ENCODE measurements at places on chromosomes 7 and 10.

DNA sequence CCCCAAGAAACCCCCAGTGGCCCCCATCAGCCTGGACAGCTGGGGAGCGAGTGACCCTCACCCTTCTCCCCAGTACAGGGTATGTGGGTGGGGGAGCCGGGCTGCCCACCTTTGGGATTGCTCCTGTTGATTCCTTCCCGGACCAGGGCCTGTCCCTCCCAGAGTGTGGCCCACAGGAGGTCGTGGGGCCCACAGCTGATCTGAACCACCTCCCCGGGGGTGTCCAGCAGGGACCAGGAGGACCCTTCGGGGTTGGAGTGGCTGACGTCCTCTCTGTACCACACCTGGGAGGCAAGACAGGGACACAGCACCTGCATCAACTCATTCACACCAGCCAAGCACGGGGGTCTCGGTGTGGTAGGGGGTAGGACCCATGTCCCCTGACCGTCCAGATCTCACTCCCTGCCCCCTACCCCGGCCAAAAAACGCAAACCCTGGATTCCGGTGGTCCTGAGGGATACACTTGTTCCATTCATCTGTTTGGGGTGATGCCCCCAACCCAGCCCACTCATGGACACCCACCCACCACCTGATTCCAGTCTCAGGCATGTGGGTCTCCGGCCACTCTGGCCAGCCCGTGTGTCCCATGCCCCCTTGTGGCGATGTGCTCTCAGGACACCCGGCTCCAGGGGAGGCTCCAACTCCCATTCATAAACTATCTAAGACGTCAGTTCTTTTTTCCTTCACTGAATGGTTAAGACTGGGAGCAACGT is 10.9 kb downstream of the TECPR1 start:
- DNase-seq, result peak; percentile 27

DNA sequence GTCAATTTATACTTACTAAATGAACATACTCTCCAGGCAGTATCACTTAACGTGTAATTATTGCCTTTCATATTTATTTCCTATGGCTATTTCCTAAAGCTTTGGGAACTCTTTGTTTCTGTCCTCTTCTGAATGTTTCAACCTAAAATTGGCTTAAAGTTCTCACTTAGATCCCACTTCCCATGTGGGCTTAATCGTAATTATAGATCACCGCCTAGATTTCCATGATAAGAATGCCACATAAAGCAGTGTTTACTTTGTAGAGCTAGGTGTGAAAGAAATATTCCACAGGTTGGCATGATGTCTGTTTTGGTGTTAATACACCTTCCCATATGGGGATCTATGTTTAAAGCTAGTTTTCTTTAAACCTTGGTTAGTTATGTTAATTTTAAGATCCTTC is 1.5 kb downstream of the HDAC9 start:
- DNase-seq, result no peak

DNA sequence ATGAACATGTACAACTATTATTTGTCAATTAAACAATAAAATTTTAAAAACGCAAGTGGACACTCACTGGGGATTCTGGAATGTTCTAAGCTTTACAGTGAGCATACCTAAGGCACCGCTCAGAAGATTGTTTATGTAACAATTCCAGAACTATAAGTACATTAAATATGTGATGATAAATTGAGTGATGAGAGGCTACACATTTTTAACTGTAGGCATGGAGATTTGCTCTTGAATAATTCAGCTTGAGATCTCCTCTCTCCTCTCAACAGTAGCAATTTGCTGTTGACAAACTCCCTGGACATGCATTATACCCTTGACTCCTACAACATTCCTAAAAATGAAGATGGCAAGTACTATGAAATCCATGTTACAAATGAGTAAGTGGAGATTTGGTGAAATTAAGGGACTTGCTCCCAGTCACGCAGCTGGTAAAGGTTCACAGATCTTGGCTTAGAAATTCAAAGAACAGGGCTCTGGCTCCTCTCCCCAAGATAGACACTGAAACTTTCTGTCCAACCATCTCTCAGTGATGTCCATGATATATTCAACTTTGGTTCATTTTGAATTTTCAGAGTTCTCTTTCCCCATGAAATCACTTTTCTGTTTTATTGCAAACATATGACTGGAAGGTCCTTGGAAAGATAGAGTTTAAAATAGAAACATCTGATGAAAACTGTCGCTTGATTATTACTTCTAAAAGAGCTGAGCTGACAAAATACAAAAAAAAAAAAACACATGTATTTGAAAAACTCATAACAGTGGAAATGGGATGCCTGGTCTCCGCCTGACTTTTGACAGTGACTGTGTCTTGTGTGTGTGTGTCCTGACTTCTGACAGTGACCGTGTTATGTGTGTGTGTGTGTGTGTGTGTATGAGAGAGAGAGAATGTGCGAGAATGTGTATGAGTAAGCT is 488.3 kb downstream of the TNS3 start:
- DNase-seq, result no peak

DNA sequence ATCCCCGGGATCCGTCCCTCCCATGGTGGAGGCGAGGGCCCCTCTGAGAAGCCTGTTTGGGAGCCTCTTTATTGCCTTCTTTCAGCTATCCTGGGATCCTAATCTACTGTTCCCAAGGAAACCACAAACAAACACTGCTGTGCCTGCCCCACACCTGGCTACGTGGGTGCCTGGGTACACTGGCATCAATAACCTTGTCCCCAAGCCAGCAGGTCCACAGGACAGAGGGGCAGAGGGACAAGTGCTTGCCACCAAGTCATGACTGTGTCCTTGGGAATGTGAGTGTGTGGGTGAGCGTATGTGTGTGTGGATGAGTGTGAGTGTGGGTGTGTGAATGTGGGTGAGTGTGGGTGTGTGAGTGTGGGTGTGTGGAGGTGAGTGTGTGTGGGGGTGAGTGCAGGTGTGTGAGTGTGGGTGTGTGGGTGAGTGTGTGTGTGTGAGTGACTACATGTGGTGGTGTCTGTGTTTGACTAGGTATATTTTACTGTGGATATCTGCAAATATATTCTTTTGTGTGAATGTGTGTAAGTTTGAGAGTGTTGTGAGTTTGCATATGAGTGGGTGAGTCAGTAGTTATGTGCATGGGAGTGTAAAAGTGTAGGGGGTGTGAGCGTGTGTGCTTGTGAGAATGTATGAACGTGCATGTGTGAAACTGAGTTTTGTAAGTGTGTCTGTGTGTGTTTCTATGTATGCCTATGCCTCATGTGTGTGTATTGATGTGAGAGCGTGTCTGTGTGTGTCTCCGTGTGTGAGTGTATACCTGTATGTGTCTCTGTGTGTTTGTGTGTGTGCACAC is 96.1 kb downstream of the TNS3 start:
- no peak for DNase-seq

GRCh38 chr7:802500-803242 is 29.6 kb upstream of the SUN1 start:
- DNase-seq, result no peak

DNA sequence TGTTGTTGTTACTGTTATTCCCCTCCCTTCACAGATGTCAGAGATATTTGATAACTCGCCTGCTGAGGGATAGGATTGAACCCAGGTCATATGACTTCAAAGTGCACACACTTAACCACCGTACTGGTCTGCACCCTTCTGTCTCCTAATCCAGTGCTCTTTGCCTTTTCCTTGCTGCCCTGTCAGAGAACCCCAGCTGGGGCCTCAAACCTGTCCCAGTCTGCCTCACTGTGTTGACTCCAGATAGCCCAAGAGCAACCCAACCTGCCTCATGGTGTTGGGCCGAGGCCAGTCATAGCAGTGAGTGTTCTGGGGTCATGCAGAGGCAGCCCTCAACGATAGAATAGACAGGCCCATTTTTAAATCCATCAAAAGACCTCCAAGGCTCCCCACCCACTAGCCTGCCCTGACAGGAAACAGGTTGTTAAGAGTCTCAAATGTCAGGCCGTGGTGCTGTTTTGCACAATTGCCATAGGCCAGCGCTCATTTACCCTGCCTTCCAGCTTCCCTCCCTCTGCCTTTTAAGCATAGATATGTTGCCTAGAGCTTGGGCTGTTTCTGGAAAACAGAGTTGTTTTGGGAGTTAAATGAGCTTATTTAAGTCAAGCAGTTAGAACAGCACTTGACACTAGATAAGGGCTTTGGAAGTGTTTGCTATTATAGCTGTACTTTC is 37.0 kb upstream of the PDCD4 start:
- no peak for DNase-seq

DNA sequence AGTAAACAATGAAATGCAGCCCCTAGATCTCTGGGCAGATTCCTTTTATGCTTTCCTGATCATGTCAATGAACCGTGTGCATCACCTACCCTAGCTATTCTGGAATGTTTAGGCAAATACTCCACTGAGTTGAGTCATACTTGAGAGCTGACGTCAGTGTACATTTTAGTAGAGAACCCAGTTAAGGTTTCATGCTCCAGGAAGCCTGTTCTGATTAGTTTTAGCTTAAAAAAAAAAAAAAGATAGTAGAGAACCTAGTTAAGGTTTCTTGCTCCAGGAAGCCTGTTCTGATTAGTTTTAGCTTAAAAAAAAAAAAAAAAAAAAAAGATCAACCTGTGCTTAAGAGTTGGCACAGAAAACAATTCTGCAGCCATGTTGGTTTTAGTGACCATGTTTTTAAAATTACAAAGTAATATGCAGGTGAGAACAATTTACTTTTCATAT is 3.7 kb upstream of the MCU start:
- DNase-seq, result no peak

GRCh38 chr10:28906011-28906411 is 228.7 kb downstream of the BAMBI start:
- no peak for DNase-seq

DNA sequence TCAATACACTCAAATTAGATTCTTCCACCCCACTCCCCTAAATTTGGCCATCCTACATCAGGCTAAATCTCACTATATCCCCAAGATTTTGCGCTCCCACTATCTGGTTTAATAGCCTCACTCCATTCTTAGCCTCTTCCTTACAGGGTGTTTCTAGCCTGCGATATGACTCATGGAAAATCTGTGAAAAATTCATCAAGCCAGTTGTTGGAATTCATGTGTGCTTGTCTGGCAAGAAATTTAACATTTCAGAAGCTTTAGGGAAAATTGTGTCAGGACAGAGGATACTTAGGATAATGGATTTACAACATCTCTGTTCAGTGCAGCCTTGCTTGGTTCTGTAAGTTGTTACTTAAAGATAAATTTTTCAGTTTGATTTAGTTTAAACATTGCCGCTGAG is 1249.9 kb upstream of the AUTS2 start:
- DNase-seq, result no peak

- DNase-seq, result no peak
Measured at GRCh38 chr7:77420986-77421672, 5.0 kb upstream of the GSAP start.

GRCh38 chr7:96328016-96328415 is 6.1 kb upstream of the SLC25A13 start:
- DNase-seq, result no peak
